ENCODE measurements at places on chromosomes 3 and 15.

DNA sequence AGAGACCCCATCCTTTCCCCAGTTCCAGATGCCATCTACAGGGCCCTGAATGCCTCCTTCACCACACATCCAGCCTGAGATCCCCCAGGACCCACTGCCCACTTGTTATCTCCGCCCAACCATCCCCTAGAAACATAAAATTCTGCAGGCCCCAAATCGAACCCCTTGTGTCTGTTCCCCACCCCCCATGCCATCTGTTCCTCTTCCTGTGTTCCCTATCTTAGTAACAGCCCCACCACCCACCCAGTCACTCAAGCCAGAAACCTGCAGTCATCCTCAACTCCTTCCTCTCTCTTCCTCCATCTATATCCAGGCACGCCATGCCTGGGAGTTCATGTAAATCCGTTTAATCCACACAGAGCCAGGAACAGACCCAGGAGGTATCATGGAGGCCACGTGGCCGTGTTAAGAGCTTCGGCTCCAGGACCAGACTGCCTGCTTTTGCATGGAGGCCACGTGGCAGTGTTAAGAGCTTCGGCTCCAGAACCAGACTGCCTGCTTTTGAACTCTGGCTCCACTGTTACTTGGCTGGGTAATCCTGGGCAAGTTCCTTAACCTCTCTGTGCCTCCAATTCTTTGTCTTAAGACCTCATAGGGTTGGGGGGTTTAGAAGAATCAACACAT is 4.8 kb downstream of the CSRNP1 start:
- DNase-seq, result no peak

DNA sequence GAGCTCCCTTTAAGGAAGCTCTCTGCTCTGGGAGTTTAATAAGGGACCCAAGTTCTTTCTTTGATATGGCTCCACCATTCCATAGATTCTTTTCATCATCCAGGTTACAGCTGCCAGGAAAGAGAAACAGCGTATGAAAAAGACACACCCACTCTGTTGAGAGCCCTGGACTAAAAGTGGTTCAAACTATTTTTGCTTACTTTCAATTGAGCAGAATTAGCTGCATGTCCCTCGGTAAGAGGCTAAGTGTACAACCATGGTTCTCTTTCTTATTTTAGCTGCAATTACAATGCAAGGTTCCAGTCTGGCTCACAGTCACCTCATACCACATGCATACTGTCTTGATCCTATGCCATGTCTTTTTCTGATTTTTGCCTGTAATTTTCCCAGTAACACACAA is 1288.3 kb downstream of the NSUN3 start:
- no peak for DNase-seq

- no peak for DNase-seq
Measured at GRCh38 chr15:31393444-31394091, 66.9 kb downstream of the KLF13 start.

DNA sequence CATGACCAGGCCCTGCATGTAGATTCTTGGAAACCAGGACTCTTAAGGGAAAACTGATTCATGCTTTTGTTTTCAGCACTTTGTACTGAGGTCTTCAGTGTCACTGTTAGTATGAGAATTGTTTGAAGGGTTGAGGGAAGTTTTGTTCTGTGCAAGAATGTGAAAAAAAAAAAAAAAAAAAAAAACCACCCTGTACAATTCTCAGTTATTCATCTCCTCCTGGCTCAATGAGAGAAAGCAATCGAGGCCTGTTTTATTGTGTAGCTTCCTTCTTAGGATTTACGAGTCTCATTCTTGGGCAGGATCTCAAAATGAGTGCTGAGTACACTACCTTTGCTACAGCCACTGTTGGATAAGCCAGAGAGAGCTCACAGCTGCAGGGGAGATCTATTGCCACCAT is 469.5 kb downstream of the CNTN4 start:
- DNase-seq, result no peak

DNA sequence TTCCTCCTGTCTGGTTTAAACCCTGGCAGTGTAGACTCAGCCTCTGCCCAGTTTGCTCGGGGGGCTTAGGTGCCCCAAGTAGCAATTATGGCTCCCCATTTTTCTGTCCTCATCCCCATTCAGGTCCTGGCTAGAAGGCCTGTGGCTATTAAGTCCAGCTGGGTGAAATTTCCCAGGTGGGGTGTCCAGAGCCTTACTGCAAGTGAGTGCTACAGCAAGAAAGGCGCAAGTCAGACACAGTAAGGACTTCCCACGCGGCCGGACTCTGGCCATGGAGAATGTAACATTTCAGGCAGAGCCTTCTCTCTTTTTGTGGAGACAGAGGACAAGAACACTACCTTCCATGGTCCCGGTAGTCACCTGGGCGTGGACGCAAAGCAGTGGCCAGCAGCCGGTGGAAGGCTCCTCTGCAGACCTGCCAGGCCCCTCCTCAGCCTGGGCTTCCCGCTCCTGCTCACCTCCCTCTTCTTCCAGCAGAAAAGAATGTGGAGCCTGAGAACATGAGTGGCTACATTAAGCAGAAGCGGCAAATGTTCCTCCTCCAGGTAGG is 23.3 kb downstream of the CFAP100 start:
- DNase-seq, result no peak

DNA sequence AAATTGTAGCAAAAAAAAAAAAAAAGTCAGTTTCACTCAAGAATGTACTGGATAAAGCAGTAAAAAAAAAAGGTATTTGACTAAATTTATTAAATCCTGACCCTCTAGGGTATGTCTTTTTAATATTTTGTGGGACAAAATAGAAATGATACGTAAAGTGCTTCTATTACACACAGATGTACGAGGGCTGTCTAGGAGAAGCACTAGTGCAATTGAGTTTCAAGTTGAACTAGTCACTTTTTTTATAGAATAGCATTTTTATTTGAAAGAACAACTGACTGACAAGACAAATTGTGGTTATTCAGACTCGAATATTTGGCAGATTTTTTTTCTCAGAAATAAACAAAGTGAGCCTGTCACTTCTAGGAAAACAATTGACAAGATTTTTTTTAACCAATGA is 49.0 kb downstream of the CCDC54 start:
- DNase-seq, result no peak

- DNase-seq, result no peak
Measured at GRCh38 chr15:73884159-73884558, 10.8 kb downstream of the TBC1D21 start.

DNA sequence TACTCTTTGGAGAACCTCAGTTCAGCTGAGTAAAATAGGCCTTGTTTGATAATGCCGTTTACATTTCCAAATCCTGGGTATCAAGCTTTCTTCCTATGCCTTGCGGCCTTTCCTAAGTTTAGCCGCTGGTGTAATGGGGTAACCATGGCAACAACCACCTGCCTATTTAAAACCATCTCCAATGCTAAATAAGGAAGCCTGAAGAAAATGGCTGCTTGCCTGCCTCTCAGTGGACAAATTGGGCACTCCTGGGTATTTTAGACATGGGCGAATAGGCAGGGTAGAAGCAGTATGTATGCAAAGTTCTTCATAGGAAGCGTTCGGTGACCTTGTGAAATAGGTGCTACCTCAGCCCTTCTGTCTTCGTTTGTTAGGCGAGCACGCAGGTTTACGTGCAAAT is 122.7 kb downstream of the DGKG start:
- DNase-seq, result no peak

- DNase-seq, result no peak
Measured at GRCh38 chr15:69011641-69012040, 2.9 kb upstream of the NOX5 start.

DNA sequence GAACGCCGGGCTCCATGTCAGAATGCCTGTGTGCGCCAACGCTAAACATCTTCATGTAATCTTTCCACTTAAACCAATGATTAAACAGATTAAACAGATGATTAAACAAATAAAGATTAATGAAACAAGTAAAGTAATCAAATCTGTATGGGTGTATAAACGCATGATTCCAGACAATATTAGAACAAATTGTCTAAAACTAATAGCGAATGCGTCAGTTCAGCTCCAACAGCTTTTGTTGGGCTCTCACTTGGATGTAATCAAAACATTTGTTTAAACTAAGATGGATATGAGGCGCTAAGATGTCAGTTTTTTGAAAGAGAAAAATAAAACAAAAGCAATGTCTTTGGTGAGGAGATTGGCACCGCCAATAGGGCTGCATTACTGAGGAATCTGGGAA is 299.1 kb upstream of the TLE3 start:
- DNase-seq, result no peak

GRCh38 chr15:79991826-79992225 is 20.8 kb upstream of the BCL2A1 start:
- DNase-seq, result no peak
